ENCODE measurements at places on chromosomes 2 and 18. TPM values are rescaled to one million over a fixed set of nuclear protein-coding genes. Genes with fewer than 3 reads are reported as not detected.

The SDC1 gene
- total RNA-seq = 44.7 TPM

The RNF138 gene
- 52.4 TPM for total RNA-seq

The LAMA3 gene
- total RNA-seq = 1.6 TPM

The ABCG5 gene
- total RNA-seq = not detected

The ASXL3 gene
- 0.41 TPM for total RNA-seq

The CROCC2 gene
- total RNA-seq = not detected

The TMEM182 gene
- total RNA-seq = 4.5 TPM

The ALK gene
- not detected for total RNA-seq

The DTNB gene
- 5.9 TPM for total RNA-seq

The CYP26B1 gene
- total RNA-seq = 1.7 TPM

The LIMS3 gene
- not detected for total RNA-seq

The ADGRF3 gene
- 0.02 TPM for total RNA-seq

The GKN1 gene
- not detected for total RNA-seq

The DNAJC5G gene
- not detected for total RNA-seq

The HOXD9 gene
- total RNA-seq = 2.1 TPM

The EFEMP1 gene
- 2.0 TPM for total RNA-seq
